Effector CD8-positive, alpha-beta T cell (primary cell): ENCODE measurements at places on chromosomes 13 and 19.

DNA sequence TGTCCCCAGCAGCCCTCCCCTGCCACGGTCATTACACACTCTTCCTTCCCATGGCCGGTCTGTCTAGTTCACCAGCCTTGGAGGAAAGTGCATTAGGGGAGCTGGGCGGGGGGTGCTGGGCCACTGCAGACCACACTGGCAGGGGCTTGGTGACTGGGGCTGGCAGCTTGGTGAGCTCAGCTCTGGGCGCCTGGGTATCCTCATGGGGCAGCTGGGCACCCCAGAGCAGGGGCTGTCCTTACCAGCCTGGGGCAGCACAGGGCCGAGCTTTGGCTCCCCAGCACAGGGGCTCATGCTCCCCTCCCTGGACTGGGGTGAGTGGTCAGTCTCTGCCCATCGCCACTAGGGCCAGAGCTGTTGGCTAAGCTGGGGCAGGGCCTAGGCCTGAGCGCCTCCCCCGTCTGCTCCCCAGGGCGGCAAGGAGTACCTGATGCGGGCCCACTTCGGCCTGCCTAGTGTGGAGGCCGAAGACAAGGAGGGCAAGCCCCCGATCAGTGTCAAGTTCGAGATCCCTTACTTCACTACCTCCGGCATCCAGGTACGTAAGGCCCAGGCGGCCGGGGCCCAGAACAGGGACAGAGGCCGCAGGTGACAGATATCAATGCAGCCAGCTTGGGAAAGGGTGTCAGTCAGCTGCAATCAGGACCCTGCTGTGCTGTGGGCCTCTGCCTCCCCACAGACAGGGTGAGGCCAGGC, 35.5 kb downstream of the AP1M1 start:
- DNase-seq = no peak

DNA sequence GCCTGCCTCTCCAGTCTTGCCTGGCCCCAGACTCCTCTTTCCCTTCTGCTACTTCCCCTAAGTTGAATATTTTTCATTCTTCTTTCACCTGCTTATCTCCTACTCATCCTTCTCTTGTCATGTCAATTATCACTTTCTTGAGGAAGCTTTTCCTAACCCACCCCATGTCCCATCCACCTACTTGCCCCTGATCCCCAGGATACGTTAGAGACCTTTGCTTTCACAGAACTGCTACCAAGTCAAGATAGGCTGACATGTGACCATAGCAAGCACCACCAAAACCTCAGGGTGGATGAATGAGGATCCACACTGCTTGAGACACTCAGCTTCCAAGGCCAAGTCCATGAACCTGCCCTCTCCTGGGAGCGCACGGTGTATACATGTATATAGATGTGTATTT, 131.5 kb downstream of the DNAJC15 start:
- DNase-seq = no peak

DNA sequence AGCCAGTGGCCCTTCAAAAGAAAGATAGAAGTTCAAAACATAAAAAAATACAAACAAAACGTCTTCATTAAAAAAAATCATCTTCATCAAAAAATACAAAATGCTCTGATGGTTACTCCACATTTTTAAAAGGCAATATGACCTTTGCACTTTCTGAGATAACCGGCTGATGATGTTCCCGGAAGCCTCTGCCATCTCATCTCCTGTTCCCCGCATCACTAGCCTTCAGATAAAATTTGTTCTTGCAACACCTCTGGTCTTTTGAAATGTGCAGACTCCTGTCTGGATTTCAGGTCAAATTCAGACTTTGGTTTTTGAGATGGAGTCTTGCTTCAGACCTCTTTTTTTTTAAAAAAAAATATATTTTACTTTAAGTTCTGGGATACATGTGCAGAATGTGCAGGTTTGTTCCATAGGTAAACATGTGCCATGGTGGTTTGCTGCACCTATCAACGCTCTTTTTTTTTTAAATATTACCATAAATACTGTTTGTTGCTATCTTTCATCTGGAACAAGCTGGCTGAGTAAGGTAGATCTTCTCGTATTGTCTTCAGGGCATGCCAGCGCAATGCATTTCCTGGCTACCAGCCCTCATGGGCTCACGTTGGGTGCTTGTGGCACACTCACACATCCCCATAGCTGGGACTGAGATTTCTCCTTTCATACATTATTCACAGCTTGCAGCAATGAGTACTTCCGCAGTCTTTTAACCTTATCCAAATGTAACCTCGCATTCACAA, 418.9 kb upstream of the ARGLU1 start:
- DNase-seq = no peak

DNA sequence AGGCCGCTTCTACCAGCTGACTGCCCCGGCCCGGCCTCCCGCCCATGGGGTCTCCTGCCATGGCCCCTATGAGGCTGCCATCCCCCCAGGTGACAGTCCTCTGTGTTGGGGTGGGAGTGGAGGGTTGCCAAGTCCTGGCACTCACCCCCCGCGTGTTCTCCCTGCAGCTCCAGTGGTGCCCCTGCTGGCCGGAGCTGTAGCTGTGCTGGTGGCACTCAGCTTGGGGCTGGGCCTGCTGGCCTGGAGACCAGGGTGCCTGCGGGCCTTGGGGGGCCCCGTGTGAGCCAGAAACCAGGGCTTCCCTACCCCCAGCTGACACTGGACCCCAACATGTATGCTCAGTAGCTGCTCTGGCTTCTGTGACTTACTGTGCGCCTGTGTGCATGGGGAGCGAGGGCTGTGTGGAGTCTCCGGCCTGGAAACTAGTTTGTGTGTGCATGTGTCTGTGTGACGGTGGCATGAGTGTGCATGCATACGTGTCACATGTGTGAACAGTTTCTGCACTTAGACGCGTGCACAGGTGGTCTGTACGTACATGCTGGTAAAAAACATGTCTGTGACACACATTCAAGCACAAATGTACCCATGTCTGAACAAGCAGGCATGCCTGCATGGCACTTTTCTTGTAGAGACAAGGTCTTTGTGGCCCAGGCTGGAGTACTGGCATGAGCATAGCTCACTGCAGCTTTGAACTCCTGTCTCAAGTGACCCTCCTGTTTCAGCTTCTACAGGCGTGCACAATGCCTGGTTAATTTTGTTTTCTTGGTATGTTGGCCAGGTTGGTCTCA, 4.9 kb downstream of the ACP4 start:
- DNase-seq = no peak

DNA sequence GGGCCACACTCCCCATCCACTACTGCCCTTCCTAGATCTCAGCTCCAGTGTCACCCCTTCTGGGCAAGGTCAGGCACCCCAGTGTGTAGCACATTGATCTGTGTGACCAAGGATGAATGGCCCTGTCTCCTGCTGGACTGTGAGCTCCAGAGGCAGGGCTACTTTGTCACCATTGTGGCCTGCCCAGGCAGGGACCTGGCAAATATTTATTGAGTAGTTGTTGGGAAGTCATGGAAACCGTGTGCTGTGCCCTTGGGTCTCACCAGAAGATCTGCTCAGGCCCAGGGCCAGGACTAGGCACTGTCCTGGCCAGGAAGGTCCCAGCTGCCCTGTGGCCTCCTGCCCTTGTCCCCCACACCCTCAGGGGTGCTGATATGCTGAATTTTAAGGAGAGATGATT, 10.5 kb downstream of the NACC1 start:
- no peak for DNase-seq
